Liver (tissue), 10 donors: ENCODE measurements at places on chromosomes 7 and 10.

DNA sequence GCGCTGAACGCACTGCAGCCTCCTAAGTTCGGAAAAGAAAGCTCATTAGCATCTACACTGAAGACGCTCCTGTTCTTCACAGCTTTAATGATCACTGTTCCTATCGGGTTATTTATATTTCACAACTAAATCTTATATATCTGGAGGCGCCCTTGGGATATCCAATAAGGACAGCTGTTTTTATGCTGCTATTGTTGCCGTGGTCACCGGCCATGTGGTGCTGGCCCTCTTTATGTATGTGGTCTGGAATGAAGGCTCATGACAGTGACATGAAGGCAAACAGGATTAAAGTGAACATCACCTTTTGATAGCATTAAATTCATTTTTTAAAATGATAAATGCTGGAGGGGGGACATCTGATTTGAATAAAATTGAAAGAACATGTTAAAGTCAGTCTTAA is 8.8 kb downstream of the BLVRA start:
- DNase-seq, result no peak
- H3K4me1 ChIP-seq, result peaks cover 4% of the 10 kb centered on the region
- H3K4me3 ChIP-seq, result no peak overlapping the region
- no peak overlapping the region for H3K27ac ChIP-seq

DNA sequence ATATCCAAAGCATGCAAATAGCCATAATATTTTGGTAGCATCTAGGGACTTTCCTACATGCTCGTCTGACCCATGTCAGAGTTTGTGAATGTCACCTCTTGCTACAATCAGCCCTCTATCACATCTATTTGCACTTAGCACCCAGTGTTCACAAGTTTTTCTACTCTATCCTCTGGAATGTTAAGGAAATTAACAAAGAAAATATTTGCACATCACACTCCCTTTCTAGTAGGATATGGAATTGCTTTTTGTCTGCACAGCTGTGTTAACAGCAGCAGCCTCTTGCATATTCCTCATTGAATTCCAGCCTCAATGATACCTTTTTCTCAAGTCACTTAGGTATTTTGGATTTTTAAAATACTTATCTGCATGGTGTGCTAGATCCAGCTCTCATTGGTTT is 403.1 kb upstream of the SEMA3C start:
- no peak overlapping the region for H3K4me3 ChIP-seq
- no peak for DNase-seq
- no peaks in the 10 kb centered on the region for H3K36me3 ChIP-seq
- H3K27me3 ChIP-seq, result no peaks in the 10 kb centered on the region
- H3K27ac ChIP-seq, result no peak overlapping the region

DNA sequence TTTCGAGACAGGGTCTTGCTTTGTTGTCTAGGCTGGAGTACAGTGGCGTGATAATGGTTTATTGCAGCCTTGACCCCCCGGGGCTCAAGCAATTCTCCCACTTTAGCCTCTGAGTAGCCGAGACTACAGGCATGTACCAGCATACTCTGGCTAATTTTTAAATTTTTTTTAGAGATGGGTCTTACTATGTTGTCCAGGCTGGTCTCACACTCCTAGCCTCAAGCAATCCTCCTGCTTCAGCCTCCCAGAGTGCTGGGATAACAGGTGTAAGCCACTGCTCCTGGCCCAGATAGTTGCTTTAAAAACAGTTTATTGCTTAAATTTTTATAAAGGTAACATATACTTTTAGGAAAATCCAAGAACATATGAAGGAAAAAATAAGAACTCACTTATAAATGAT is 26.3 kb downstream of the NEURL1 start:
- no peak overlapping the region for H3K27ac ChIP-seq
- H3K4me3 ChIP-seq, result no peak overlapping the region
- no peaks in the 10 kb centered on the region for H3K27me3 ChIP-seq
- no peaks in the 10 kb centered on the region for H3K4me1 ChIP-seq
- H3K36me3 ChIP-seq, result no peaks in the 10 kb centered on the region

GRCh38 chr10:92342796-92343195 is 51.8 kb downstream of the MARCHF5 start:
- H3K4me3 ChIP-seq, result no peak overlapping the region
- H3K27ac ChIP-seq, result no peak overlapping the region
- peaks cover 3% of the 10 kb centered on the region for H3K36me3 ChIP-seq
- no peaks in the 10 kb centered on the region for H3K27me3 ChIP-seq
- no peak for DNase-seq
- no peaks in the 10 kb centered on the region for H3K4me1 ChIP-seq

DNA sequence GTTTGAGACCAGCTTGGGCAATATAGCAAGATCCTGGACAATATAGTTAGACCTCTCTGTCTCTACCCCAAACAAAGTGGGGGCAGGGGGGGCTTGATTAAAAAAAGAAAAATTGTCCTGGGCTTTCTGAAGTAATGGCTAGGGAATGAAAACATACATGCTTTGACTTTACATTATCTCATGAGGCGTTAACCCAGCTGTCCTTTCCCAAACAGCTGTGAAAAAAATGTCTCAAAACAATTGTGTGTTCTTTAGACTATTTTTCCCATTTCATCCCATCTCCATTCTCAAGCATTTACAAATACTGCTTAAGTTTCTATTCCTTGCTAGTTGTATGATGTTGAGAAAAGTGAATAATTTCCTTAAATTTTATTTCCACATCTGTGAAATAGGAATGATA is 27.0 kb upstream of the CDK13 start:
- H3K27me3 ChIP-seq, result no peaks in the 10 kb centered on the region
- H3K4me1 ChIP-seq, result no peaks in the 10 kb centered on the region
- DNase-seq, result no peak
- H3K4me3 ChIP-seq, result no peak overlapping the region

DNA sequence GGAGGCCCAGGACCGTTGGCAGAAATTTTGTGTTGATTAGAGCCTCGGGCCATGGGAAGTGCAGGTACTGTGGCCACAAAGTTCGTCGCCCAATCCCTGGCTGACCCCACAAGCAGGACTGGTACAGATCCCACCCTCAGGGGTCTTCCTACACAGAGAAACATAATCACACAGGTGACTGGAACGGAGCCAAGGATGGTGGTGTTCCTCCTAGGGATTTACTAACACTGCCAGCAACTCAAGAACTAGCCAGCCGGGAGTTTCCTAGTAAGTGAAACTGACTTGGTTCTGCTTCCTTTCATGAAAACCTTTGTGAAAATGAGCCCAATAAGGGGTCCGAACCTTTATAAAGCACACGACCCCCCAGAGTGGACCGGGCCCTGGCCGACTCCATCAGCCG is 5.7 kb downstream of the CUX1 start:
- no peak overlapping the region for H3K4me3 ChIP-seq
- no peaks in the 10 kb centered on the region for H3K36me3 ChIP-seq
- peaks cover 24% of the 10 kb centered on the region for H3K4me1 ChIP-seq
- no peak overlapping the region for H3K27ac ChIP-seq
- no peaks in the 10 kb centered on the region for H3K27me3 ChIP-seq
- no peak for DNase-seq
